ENCODE measurements at places on chromosomes 5 and 9. TPM values are rescaled to one million over a fixed set of nuclear protein-coding genes. Genes with fewer than 3 reads are reported as not detected.

DNA sequence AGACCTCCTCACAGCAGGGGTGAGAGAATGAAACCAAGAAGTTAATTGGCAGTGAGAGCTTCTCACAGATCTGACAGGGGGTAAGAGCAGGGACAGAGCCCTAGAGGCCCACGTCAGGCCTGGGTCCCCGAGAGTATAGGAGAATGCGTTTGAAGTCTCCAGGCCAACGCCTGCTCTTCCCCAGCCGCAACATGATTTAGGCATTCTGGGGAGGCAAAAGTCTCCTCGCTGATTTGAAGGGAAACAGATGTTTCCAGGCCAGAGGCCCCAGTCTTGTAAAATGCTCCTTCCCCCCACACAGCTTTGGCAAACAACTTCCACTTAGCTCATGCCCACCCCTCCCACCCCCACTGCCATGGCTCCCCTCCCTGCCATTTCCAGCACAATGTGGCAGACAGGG lies 239.2 kb upstream of the TRIM32 start:
- H3K27me3 ChIP-seq = peaks cover 5% of the 10 kb centered on the region
- no peak overlapping the region for H3K27ac ChIP-seq
- no peak for DNase-seq
- no peaks in the 10 kb centered on the region for H3K4me1 ChIP-seq

The C6 gene
- not detected for total RNA-seq

The TRPM6 gene
- 1.7 TPM for total RNA-seq

DNA sequence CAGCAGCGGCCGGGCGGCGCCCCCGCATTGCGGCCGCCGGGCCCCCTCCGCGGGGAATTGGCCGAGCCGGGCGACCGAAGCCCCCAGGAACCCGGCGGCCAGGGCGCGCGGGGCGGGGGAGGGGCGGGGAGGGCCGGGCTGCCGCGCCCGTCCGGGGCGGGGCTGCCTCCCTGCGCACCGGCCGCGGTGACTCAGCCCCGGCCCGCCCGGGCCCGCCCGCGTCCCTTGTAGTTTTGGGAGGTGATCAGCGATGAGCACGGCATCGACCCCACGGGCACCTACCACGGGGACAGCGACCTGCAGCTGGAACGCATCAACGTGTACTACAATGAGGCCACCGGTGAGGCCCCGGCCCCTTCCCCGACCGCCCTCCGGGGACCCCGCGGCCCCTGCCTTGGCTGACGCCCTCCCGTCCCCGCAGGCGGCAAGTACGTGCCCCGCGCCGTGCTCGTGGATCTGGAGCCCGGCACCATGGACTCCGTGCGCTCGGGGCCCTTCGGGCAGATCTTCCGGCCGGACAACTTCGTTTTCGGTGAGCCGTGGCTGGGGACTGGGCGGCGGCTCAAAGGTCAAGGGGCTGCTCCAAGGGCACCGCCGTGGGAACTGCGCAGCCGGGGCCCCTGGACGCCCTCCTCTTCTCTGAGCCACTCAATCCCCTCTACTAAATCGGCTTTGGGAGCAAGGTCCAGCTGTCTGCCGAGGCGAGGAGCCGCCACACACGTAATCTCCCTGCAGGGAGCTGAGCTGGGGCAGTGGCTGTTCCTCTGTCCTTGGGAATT lies 592 bp downstream of the TUBB4B start:
- no peaks in the 10 kb centered on the region for H3K27me3 ChIP-seq
- peak; percentile 68 for DNase-seq
- H3K4me1 ChIP-seq = peaks cover 34% of the 10 kb centered on the region
- peaks cover 27% of the 10 kb centered on the region for H3K36me3 ChIP-seq

DNA sequence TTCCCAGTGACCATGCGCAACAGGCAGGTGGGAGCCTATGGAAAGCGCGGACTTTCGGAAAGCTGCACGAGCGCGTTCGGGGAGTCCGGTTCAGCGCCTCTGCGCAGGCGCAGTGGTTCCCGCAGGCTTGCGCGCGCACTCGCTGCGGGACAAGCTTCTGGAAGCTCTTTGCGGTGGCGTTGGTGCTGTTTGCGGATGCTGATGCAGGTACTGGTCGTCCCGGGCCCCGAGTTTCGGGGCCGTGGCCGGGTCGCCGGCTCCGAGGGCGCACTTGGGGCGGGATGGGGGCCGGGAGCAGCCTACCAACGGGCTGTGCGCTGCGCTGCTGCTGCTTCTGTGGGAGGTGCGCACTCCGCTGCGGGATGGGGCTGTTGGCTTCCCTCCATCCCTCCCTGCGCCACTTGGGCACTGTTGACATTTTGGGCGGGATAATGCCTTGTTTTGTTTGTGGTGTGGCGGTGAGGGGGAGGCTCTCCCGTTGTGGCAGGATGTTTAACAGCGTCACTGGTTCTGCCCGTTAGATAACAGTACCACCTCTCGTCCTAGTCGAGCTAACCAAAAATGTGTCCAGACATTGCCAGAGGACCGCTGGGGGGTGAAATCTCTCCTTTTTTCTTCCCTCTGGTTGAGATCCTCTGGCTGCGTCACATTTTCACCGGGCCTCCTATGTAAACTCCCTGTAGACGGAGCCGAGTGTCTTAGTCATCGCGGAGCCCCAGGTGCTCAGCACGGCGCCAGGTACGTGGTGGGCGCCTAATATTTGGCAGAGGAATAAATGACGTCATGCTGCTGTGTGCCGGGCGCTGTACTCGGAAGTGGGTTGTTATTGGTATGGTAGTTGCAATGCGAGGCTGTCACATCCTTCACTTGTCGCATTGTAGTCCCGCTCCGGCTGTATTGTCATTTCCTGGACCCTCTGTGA lies at the start of gene ZNF483:
Gene ZNF483, plus strand, starts transcription at position 124 of the 922 bp plus-strand sequence. CDS start 2,217 bp downstream, outside the sequence.
- H3K27me3 ChIP-seq = peaks cover 10% of the 10 kb centered on the region
- H3K36me3 ChIP-seq = no peaks in the 10 kb centered on the region

DNA sequence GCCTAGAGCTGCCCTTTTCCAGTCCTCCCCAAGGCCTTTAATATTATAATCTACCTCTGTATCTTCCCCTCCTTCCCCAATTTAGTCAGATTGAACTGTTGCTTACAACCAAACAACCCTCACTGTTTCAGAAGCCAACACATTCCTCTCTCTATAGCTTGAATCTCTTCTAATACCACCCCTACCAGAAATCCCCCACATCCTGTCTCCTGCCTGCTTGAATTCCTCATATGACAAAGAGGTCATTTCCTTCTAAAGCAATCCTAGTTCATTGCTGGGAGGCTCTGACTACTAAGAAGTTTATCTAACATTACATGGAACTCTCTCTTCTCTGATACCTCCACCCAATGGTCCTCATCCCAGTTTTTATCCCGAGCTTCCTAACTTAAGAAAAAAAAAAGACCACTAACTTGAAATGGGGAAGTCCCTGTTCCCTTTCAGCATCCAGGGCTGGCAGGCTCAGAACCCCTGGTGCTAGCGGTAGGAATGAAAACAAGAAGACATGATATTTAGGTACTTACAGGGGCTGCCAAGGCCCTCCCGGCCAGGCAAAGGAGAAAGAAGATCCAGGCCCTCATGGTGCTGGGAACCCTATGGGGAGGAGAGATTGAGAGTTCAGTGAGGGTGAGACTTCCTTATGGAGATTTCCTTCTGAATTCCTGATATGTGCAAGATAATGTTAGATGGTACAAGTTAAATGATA lies 11.0 kb downstream of the SPARC start:
- H3K4me3 ChIP-seq = peak overlapping the region; percentile 20

The SARDH gene
- 11.5 TPM for total RNA-seq

The OBP2B gene
- total RNA-seq = not detected

All from endodermal cell (in vitro differentiated cells).